A549 treated with GW870086 at 1 μM for 4 hours (cell line): ENCODE measurements at places on chromosomes 2 and 18. TPM values are rescaled to one million over a fixed set of nuclear protein-coding genes. Genes with fewer than 3 reads are reported as not detected.

DSG4 gene
- not detected in 5 replicates for total RNA-seq

GULP1 gene
- 27.3 to 36.7 TPM (median 29.4 TPM) in 5 replicates for total RNA-seq

VWA3B gene
- total RNA-seq = 0.37 to 0.61 TPM in 2 of 5 replicates, not detected in the others

ADAM23 gene
- total RNA-seq = 5.5 to 9.9 TPM (median 9.5 TPM) in 5 replicates
